ENCODE measurements at places on chromosomes 2 and 18.

DNA sequence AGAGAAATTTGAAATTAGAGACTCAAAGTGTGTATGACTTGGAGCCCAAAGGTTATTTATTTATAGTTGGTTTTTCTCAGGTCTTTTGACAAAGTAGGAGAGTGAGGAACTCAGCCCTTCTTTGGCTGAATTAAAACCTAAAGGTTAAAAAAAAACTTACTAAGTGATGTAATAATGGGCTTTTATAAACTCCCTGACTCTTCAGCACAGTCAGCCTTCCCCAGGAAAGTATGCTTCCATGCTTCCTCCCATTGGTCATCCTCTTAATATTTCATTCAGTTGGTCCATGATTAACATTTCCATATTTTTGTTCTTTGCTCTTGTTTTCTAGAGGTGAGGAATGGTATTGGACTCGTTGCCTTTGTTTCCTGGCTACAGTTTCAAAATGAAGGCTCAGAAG, 7.2 kb downstream of the ARPC2 start:
- DNase-seq, result no peak

- DNase-seq, result no peak
These were observed 1312.3 kb upstream of the PIK3C3 start for GRCh38 chr18:40642692-40643229.

DNA sequence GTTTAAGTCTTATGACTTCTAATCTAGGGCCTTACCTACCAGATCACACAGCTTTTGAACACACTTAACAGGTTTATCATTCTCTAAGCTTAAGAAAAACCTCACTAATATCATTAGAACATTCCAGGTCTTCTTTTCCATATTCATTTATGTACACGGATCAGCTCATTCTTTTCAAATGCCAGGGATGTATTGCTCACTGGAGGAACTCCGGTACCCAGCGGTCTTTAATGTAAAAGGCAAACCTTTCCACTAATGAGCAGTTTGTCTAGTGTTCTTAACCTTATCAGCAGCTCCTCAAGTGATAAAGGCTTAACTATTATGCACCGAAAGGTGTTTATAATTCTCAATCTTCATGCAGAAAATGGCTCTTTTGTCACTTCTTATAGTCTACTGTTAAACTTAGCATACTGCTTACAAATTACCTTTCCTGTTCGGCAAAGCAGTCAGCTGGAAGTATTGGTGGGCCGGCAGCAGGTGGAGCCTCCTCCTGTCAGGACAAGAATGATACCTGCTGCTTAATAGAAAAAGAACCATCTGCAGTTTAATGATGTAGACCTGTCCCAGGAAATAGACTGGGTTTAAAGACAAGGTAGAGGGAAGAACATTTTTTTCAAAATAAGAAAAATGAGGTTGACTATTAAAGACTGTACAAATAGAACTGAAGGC, 142.7 kb downstream of the FIGN start:
- no peak for DNase-seq

DNA sequence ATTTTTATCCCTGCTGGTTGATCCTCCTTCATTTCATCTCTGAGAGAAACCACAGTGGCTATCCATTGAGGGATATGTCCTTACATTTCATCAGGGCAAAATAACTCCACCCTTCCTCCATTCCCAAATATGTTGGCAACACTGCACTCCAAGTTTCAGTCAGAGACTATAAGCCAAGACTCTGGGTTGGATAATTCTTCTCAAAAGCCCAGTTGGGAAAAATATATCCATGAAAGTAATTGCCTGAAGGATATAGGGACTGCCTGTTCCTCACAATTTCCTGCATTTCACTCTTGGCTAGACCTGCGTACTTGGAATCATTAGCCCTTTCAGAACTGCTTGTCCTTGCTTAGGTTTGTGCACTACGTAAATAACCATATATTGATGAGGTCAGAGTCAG, 27.9 kb upstream of the EPB41L3 start:
- no peak for DNase-seq

GRCh38 chr2:160970052-160970965, 189.9 kb upstream of the TANK start:
- DNase-seq, result peak; percentile 3

DNA sequence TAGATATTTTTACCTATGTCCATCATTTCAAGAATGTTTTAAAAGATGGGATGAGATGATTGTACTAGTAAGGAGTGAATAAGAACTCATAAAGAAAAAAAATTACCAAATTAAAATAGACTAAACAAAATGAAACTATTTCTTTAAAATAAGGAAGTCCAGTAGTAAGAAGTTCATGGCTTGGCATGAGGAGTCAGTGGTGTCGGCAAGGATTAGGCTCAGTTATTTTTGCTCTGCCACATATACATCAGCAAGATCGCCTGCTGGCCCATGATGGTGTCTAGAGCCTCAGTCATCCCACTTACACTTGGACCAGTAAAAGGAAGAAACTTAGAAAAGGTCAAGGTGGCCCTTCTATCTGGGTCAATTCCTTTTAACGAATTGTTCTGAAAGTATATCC, 300.9 kb upstream of the SLC8A1 start:
- no peak for DNase-seq

DNA sequence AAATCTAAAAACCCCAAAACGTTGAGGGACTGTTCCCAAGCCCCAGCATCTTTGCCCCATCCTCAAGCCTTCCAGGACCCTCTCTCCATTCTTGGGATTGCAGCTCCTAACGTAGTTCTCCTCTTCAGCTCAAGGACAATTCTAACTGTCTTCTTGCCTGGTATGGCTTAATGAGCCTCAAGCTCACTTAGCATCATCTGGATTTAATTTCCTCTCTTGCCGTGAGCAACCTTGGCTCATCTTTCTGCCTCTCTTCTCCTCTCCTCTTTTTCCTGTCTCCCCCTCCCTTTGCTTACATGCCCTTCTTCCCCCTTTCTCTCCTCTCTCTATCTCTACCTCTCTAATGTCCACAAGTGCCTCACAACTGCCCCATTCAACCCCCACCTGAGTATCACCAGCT, 44.2 kb downstream of the TACR1 start:
- DNase-seq, result no peak

GRCh38 chr2:98188351-98189046, 101.5 kb downstream of the VWA3B start:
- DNase-seq, result no peak

DNA sequence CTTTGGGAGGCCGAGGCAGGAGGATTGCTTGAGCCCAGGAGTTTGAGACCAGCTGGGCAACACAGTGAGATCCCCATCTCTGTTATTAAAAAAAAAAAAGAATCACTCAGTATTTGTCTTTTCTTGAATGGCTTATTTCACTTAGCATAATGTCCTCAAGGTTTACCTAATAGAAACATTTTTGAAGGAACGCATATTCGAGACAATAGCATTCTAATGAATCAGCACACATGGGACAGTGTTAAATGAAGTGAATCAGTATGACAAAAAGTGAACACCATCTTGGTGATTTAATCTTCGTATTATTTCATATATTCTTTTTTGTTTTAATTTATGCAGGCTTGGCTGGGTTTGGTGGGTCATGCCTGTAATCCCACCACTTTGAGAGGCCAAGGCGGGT, 44.7 kb downstream of the WIPF1 start:
- DNase-seq, result no peak

- DNase-seq, result no peak
These were observed 14.5 kb downstream of the KCNS3 start for GRCh38 chr2:17892770-17893534.

DNA sequence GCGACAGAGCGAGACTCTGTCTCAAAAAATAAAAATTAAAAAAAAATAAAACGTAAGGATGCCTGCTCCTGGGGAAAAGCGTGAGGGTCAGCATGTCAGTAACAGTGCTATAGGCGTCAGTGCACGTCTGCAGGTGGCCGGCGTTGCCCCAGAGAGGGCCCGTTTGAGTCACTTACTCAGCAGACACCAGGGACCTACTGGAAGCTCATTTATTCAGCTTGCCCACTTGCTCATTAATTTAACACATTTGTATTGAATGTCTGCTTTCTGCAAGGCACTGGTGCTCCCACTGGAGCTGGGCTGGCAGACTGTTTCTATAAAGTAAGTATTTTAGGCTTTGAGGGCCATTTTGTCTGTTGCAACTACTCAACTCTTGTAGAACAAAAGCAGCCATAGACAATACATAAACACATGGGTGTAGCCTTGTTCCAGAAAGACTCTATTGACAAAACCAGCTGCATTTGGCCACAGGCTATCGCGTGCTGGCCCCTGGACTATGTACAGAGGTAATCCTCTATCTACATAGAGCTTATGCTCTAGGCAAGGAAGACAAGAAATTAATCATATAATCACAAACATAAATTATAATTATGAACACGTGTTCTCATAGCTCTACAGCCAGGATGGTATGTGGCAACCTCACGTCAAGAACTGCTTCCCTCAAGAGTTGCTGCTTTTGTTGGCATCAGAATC, 73.2 kb downstream of the KLHL29 start:
- no peak for DNase-seq

DNA sequence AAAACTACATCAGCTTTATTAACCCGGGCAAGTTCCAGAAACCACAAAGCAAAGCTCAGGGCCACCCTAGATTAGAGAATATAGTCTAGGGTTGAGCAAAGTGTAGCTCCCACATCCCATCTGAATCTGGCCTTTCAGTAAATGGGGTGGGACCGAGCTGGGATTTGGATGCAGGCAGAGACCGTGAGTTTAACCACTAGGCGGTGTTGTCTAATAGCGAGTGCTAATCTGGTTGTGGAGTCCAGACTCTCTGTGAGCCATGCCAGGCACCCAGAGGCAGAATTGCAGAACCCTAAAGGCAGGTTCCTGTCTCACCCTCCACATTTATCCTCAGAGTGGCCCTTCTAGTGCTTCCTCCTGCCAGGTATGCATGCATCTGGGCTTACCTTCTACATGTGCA, 435.9 kb downstream of the TSN start:
- no peak for DNase-seq

- DNase-seq, result no peak
These were observed 74.8 kb upstream of the ZNF532 start for GRCh38 chr18:58789876-58790240.

- DNase-seq, result no peak
These were observed 102.4 kb downstream of the ARL4C start for GRCh38 chr2:234394450-234394849.

DNA sequence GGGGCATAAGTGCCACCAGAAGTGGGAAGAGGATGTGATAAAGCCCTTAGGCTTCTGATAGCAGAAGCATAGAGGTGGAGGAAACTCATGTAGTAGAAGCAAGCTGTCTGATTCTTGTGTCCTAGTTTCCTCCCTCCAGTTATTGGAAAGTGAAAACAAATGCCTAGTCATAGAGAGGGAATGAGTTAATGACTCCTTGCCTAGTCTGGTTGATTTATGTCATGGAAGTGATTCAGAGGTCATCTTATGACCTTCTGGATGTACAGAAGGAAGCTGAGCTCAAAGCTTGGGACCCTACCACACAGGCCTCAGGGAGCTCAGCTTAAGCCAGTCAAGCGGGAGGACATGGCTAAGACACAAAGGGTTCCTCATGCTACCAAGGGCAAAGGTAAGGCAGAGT, 232.2 kb downstream of the THSD7B start:
- DNase-seq, result no peak

- DNase-seq, result no peak
These were observed 24.2 kb downstream of the SIX3 start for GRCh38 chr2:44965684-44966083.

DNA sequence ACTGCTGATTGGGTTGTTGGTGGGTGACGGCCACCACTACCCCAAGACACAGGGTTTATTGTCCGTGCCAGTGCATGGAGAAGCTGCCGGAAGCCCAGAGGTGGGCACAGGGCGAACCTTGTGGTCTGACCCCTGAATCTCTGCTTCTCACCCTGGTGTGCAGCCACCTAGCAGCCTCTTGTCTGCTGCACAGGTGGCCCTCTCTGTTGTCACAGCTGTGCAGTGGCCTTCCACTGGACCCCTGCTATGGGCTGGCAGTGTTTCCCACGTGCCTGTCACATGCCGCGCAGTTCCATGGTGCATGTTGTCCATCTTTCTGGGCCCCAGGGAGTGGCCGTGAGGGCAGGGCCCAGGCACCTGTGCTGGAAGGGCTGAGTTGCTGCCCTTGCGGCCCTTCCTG, 15.2 kb downstream of the ATG4B start:
- DNase-seq, result no peak

DNA sequence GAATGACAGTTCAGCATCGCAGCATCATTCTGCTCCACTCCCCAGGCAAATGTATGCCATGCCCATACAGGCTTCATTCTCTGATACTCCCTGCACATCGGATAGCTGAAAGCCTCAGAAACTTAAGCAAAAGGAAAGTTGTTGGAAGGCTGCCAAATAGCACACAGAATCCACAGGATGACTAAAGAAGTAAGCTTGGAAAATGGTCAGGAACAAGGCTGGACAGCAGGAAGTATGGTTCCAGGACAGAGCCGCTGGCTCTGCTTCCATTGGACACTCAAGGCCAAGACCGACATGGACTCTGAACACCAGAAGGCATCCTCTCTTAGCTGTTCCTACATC, 256.5 kb downstream of the CDH20 start:
- no peak for DNase-seq

- DNase-seq, result no peak
These were observed 5.3 kb upstream of the CTAGE1 start for GRCh38 chr18:22422909-22423548.

- DNase-seq, result no peak
These were observed 242.1 kb upstream of the RND3 start for GRCh38 chr2:150729495-150729955.

DNA sequence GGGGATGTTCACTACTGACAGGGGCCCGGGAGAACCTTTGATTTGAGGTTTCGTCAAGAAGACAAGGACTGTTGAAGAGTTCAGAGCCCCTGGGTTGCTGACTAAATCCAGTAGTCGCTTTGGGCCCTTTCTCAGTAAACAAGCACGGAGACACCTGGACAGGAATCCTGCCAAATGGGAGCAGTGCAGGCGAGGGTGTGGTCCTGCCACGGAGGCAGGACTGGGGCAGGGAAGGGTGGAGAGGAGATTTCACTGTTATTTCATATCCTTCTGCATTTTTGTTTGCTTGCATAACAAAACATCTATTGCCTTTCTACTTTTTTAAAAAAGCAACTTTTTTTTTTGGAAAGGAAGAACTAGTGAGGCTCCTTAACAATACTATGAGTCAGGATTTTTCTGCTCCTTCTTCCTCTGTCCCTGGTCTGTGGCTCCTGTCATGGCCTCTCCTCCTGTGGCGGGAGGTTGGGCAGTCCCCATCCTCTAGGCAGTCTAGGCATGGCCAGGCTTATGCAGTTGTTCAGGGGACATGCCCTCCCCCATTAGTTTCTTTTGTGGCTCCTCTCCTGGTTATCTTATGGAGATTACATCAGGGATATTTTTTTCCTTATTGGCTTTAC, 57.7 kb downstream of the ARHGEF4 start:
- no peak for DNase-seq

- DNase-seq, result no peak
These were observed 226.6 kb downstream of the ANKRD30B start for GRCh38 chr18:14974576-14974975.

GRCh38 chr2:205787761-205788160, 105.5 kb downstream of the NRP2 start:
- DNase-seq, result no peak

GRCh38 chr2:222305516-222306392, 7.0 kb upstream of the PAX3 start:
- DNase-seq, result no peak

GRCh38 chr2:224892574-224893204, 149.6 kb downstream of the DOCK10 start:
- DNase-seq, result no peak

GRCh38 chr2:127059559-127059958, 47.4 kb downstream of the BIN1 start:
- no peak for DNase-seq
